ENCODE measurements at places on chromosomes 3 and 15.

DNA sequence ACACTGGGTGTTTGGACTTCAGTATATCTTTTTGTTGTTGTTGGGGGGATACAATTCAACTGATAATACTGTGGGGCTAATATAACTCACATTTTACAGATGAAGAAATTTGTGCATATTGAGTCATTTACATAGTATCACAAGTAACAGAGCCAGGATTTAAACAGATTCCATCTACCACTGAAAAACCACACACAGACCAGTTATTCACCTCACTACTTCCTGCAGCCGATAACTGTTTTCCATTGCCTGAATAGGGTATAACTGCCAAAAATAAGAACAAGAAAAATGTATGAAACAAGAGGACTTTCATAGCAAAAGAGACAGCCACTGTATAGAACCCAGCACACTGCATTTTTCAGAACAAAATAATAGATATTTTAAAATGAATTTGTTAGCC lies 215.8 kb upstream of the CNTN6 start:
- no peak for DNase-seq

- DNase-seq: peak; percentile 38
Observed at GRCh38 chr3:141913150-141913811, 36.8 kb downstream of the ATP1B3 start.

DNA sequence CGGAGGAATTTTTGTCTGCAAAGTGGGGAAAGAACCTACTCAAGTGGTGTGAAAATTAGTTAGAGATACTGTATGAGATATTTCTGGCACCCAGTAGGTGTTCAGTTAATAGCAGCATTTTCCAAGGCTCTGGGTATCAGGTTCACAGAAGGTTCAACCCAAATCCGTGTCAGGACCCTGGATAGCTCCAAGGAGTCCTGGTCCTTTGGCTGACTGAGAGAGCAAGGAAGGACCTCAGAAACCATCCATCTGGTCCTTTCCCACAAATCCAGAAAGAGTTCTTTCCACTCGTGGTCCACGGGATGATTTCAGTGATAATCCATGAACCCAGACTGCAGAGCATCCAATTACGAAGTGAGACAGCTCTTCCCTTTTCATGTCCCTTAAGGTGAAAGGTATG lies 51.4 kb downstream of the SLC6A11 start:
- DNase-seq: no peak

DNA sequence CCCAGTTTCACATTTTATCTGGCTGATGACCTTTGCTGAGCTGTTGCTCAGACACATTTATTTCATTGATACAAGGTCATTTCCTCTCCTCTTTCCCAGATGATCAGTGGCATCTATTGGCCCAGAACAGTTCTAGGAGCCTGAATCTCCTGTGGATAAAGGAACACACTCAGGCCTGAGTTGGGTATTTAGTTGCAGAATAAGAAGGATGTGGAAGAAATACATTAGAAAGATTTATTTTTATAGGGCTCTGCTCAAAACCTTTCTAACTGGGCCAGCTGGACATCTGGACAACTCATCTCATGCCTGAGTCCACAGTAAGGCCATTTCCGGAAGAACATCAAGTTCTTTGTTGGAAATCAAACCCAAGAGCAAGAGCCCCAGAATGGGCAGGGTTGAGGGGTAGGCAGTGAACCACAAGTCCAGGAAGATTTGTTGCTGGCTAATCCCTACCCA lies 19.7 kb upstream of the MFGE8 start:
- DNase-seq: no peak

- DNase-seq: no peak
Observed at GRCh38 chr15:76345880-76346668, 9.5 kb downstream of the ISL2 start.

GRCh38 chr15:45401665-45402161 lies 23.4 kb upstream of the GATM start:
- DNase-seq: no peak

DNA sequence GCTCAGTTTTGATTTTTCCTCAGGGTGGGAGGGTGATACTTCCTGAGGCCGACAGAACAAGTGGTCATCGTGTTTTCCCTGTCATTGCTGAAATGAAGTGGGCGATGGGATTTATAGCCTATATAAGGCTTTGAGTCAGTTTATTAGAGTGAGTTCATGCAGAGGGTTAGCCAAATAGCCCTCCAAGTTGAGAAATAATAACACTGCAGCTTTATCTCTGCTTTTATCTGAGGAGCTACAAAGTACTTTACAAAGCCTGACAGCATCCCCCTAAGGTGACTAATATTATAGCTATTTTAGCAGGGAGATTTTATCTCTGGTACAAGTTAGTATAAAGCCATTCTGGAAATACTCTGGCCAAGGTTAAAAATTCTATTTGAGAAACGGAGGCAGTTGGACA lies 389.6 kb downstream of the MFSD1 start:
- DNase-seq: no peak

GRCh38 chr15:50265620-50266019 lies at the start of gene HDC:
Gene HDC (minus strand): TSS chr15:50265726. CDS start chr15:50265623, 103 bp downstream.
- DNase-seq: no peak

DNA sequence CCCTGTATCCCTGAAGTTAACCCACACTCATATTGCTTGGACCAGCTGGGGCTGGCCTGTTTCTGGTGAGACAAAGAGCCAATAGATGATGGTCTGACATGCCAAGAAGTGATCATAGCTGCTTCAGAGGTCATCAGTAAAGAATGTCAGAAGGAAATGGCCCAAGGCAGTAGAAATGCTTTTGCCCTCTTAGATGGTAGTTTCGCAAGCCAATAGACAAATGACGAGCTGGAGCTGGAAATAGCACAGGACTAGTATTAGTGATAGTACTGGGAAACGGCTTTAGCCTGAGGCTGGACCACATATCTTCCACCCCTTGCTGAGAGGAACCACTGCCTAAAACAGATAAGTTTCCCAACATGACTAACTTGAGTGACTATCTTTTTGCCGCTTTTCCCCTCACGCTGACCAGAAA lies 176.1 kb upstream of the THBS1 start:
- DNase-seq: no peak

DNA sequence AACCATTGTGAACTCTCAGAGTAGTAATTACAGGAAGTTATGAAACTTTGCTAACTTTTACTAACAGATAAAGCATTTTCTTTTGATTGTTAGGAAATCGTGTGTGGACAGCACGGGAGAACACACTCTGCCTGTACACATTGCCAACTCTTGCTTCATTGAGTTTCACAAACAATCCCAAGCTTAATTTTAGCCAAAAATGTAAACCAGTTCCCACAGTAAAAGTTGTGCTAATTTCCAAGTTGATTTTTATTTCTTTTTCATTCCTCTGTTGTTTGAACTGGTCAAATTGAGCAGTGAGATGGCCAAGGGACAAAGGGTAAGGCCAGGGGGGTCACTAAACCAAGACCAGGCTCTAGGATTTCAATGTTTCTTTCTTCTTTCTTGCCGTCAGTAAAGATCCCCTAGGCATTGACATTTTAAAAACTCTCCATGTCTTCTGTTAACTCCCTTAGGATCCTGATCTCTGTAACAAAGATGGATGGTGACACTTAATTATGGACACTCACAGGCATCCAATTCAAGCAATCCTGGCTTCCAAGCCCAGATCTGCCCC lies 414.9 kb downstream of the RBMS3 start:
- no peak for DNase-seq

- no peak for DNase-seq
Observed at GRCh38 chr3:43559961-43560360, 61.9 kb downstream of the ANO10 start.

GRCh38 chr15:101012326-101013200 lies 93.4 kb downstream of the LRRK1 start:
- DNase-seq: no peak

- DNase-seq: no peak
Observed at GRCh38 chr15:40084650-40085049, 24.0 kb downstream of the BMF start.

GRCh38 chr15:39501366-39502081 lies 79.4 kb upstream of the THBS1 start:
- no peak for DNase-seq

DNA sequence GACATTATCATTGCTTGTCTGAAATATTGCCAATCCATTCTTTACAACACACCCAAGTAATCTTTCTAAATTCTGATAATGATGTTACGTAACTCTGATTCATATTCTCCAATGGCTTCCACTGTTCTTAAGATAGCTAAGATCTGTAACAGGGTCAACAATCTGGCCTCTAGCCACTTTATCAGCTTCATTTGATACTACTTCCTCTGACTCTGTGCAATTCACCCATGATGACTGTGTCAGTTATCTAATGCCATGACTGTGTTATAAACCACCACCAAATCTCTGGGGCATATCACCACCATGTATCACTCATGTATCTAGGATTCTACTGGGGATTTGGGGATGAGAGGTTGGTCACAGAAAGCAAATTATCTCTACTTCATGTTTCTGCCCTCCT lies 44.0 kb downstream of the CD200 start:
- DNase-seq: no peak

Data from CD4-positive, alpha-beta T cell treated with Interferon gamma for 1 hour (primary cell).